Heart left ventricle (tissue), 16 donors: ENCODE measurements at places on chromosomes 5 and 9. TPM values are rescaled to one million over a fixed set of nuclear protein-coding genes. Genes with fewer than 3 reads are reported as not detected.

PSD2 gene
- total RNA-seq, result not detected

SH3PXD2B gene
- total RNA-seq, result 8.4 TPM

ADGRD2 gene
- not detected for total RNA-seq

- DNase-seq, result no peak
These were observed 23.9 kb downstream of the LARP1 start for GRCh38 chr5:154779105-154779504.

GRCh38 chr5:9192266-9192665 is 353.6 kb downstream of the SEMA5A start:
- DNase-seq, result no peak

- no peak for DNase-seq
These were observed 3.2 kb downstream of the SNX30 start for GRCh38 chr9:112753725-112754124.

- DNase-seq, result no peak
These were observed 193.0 kb downstream of the DMAC1 start for GRCh38 chr9:7606591-7606990.

DNA sequence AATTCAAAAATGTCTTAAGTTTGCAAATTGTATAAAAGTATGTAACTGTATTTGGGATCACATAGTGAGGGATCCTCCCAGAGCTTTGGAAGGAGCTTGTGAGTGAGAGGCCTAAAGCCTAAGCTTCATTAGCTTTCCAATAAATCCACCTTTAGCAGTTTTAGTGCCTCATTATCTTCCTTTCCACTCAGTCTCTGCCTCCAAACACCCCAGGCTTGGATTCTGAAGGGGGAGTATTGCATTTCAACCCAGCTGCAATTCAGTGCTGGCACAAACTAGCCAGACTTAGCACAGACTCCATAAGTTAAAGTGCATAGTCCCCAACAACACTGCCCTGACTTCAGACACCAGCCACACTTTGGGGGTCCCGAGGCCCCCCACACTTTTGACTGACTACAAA is 113.5 kb downstream of the SMARCA2 start:
- DNase-seq, result no peak

DNA sequence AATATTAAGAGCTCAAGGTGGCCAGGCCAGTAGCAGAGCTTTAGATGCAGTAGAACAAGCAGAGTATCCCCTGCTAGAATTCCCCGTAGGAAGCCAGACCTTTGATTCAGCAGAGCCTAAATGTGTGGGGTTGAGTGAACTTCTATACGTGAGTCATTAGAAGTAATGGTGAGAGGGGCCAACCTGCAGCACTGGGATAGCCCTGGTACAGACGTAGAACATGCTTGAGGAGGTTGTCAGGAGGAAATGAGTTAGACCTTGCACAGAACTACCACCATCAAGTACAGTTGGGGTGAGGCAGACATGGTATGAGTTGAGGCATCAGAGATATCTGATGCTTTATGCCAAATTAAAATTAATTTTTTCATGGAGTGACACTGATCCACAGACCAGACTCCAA is 42.0 kb downstream of the PDCD1LG2 start:
- DNase-seq, result no peak

DNA sequence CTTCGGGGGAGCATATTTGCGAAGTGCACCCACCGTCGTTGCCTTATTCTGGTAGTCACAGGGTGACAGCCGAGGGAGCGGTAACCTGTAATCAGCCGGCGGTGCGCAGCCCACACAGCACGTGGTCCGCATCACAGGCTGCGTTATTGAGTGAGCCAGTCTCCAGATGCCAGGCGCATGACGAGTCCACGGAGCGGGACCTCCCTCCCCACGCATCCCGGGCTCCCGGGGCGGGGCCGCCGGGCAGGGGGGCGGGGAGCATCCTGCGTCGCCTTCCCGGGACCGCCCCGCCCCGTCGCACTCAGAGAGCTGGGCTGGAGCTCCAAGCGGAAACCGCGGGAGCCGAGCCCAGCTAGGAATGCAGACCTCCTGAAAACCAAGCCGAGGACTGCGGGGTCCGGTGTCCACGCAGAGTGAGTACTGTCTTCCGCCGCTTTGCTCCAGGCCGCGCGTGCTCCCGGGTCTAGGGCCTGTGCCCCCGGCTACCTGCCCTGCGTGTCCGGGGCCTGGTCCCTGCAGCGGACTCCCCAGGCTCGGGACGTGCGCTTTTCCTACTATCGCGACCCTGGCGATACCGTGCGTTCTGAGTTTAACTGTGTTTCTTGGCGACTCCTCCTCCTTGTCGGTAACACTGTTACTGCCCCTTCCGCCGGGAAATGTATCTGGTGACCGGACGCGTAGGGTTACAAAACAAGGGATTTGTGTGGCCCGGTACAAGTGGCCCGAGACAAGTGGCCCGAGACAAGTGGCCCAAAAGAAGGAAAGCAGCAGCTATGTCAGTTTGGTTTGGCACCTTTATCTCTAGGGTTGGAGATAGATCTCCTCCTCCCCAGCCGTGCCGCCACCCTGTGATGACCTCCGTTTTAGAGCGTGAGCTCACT is 40.6 kb downstream of the CAST start:
- DNase-seq, result peak; percentile 95
